CD4-positive, alpha-beta T cell treated with Interleukin-17A for 4 hours (primary cell): ENCODE measurements at places on chromosomes 3 and 15.

GRCh38 chr3:100761211-100761942 is 52.1 kb downstream of the TFG start:
- DNase-seq, result peak; percentile 5

DNA sequence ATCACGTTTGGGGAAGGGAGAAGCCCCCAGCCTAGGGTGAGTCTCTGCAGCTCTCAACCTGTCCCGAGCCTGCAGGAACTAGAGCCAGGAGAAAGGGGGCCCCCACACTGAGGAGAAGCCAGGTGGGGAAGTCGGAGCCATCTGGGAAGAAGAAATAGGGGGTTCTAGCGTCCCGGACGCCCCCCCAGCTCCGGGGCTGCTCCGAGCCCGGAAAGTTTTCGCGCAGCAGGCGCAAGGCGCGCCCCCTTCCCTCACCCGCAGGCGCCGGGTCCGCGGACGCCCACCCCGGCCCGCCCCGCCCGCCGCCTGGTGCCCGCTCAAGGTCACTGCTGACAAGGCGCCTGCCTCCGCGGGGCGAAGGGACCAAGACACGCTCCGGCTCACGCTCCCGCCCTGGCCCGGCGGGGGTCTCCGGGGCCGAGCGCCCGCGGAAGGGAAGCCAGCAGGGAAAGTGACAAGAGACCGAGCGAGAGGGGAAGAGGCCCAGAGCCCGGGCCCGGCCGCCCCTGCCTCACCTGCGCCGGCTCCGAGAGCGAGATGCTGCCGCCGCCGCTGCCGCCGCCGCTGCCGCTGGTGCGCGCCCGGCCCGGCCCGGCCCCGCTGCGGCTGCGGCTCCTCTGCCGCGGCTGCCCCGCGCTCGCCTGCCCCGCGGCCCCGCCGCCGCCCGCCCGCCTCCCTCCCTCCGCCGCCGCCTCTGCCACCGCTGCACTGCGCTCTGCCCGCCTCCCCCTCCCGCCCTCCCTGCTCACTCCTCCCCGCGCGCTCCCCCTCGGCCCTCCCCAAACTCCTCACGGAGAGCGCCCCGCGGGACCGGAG is 108.4 kb upstream of the SLC6A11 start:
- DNase-seq, result no peak

DNA sequence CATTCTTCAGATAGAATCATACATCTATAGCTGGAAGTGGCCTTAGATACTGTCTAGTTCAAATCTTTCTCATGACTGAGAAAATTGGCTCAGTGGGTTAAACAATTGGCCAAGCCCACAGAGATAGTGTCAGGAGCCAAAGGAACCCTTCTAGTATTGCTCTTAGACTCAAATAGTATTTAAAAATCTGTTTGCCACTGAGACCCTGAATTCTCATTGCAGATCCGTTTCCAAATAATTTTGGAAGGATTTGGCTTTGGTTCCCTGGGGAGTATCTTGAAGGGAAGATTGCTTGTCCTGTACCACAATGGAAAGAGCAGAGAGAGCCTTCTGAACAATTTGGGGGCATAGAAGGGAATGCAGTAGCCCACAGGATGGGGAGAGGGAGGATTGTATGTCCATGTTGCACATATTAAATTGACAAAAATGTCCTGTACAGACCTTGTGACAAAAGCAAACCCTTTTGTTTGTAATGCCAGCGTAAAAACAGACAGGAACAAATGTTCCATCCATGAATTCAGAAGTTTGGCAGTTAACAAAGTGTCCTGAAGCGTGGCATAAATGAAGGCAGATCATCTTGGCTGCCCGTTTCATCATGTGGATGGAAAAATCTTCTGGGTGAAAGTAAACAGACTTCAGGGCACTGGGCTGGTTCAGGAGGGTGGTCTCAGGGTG is 156.4 kb upstream of the RASGRP1 start:
- DNase-seq, result no peak

DNA sequence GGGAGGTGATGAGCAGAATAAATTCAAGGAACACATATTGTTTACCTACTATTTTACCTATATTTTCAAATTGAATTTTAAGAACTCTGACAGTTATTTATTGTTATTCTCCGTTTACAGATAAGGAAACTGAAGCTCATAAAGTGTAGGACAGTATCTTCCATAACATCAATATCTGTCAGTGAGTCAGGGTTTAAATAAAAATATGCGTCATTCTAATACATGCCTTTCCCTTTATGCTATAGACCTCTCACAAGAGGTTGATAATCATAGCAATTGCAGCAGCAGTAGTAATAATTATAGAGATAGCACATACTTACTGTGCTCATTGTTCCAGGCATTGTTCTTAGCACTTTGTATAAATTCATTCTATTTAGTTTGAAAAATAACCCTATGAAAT is 101.1 kb downstream of the EPHA6 start:
- no peak for DNase-seq

- DNase-seq, result peak; percentile 85
Measured at GRCh38 chr3:42012935-42013690, 51.2 kb upstream of the ULK4 start.

GRCh38 chr3:10706156-10706739 is 109.8 kb upstream of the SLC6A11 start:
- no peak for DNase-seq

DNA sequence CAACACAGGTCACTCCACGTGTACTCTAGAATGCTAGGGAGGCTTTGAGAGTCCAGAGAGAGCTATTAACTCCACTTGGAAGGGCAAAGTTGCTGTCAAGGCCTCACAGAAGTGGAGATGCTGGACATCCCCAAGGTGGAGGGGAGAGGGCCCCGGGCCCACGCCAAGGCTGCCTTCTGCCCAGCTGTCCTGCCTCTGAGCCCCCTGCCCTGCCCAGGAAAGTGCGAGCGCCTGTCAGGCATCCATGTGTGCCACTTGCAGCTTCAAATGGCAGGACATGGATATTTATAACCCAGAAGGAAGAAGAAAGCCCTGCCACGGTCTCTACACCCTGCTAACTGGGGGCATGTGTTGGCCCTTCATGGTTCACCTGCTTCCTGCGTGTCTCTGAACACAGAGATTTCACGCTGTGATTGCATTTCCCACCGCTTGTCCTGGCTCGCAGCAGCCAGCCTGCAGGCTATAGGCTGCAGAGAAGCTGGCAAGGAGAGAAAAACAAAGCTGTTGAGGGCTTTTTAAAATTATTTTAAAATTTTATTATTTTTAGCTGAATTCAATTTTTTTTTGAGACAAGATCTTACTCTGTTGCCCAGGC is 17.0 kb downstream of the ANKDD1A start:
- no peak for DNase-seq

- no peak for DNase-seq
Measured at GRCh38 chr3:157282261-157283191, 122.6 kb upstream of the CCNL1 start.

GRCh38 chr3:55704521-55704920 is 217.4 kb upstream of the WNT5A start:
- DNase-seq, result no peak
